ENCODE measurements at places on chromosomes 2 and 18.

- H3K4me1 ChIP-seq: peaks cover 5% of the 10 kb centered on the region
- H3K36me3 ChIP-seq: peaks cover 5% of the 10 kb centered on the region
- H3K27me3 ChIP-seq: peaks cover 13% of the 10 kb centered on the region
- H3K27ac ChIP-seq: peak overlapping the region; percentile 43
- DNase-seq: no peak
Observed at GRCh38 chr2:1055014-1055595, 104.5 kb downstream of the SNTG2 start.

DNA sequence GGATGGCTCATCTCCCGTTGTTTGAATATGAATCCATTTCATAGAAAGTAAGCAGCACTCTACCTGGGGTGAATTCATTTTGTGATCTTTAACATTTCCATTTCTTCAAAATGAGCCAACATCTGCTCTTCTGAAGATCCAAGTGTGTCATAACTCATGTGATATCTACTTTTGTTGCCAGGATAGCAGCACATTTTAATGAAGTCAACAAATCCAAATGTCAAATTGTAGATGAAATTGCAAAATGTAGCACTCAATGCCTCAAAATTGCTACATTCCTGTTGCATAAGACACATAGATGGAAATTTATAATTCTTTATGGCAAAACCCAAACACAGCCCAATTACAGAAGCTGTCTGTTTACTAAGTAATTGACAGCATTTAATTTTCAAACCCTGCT is 360.7 kb downstream of the TMX3 start:
- no peak overlapping the region for H3K4me3 ChIP-seq
- no peaks in the 10 kb centered on the region for H3K4me1 ChIP-seq
- DNase-seq: no peak
- H3K27ac ChIP-seq: no peak overlapping the region

GRCh38 chr2:240961910-240962299 is 36.5 kb upstream of the SNED1 start:
- no peak for DNase-seq
- peaks cover 1% of the 10 kb centered on the region for H3K27me3 ChIP-seq
- H3K4me3 ChIP-seq: no peak overlapping the region
- H3K4me1 ChIP-seq: peaks cover 4% of the 10 kb centered on the region
- no peaks in the 10 kb centered on the region for H3K36me3 ChIP-seq

- no peak for DNase-seq
- H3K36me3 ChIP-seq: peaks cover 2% of the 10 kb centered on the region
- no peak overlapping the region for H3K27ac ChIP-seq
- no peak overlapping the region for H3K4me3 ChIP-seq
Observed at GRCh38 chr2:573805-574392, 103.3 kb downstream of the TMEM18 start.

DNA sequence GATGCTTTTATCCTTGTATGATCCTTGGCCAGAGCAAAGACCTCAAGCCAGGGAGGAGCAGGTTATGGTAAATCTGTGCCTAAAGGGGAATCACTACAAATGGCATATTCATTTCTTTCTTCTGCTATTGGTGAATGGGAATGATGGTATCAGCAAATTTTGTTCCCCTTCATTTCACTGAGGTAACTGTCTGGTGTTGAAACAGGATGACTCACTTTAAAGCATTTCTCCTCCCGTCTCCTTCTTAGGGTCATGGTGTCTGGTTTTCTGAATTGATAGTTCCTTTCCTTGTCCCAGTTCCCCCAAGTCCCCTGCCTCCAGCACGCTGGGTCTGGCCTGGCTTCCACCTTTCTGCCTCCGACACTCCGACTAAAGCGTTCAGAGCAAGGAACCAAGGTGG is 109.2 kb downstream of the MREG start:
- DNase-seq: no peak
- no peaks in the 10 kb centered on the region for H3K36me3 ChIP-seq
- H3K4me1 ChIP-seq: peaks cover 6% of the 10 kb centered on the region
- H3K27ac ChIP-seq: no peak overlapping the region
- H3K4me3 ChIP-seq: no peak overlapping the region

GRCh38 chr2:211723398-211723797 is 815.2 kb downstream of the ERBB4 start:
- H3K36me3 ChIP-seq: no peaks in the 10 kb centered on the region
- H3K4me1 ChIP-seq: no peaks in the 10 kb centered on the region
- no peak for DNase-seq

DNA sequence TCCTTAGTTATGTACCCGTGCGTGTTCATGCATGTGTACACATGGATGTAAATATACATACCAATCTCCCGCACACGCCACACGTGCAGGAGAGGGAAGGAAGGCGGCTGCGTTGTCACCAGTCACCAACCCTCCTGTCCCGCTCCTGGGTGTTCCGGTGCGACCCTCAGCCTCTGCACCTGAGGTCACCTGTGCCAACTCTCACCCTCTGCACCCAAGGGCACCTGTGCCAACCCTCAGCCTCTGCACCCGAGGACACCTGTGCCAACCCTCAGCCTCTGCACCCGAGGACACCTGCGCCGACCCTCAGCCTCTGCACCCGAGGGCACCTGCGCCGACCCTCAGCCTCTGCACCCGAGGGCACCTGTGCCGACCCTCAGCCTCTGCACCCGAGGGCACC is 192.8 kb upstream of the SALL3 start:
- no peak for DNase-seq
- H3K4me3 ChIP-seq: no peak overlapping the region
- H3K4me1 ChIP-seq: no peaks in the 10 kb centered on the region
- H3K27me3 ChIP-seq: peaks cover 12% of the 10 kb centered on the region

GRCh38 chr2:112629224-112629623 is 16.5 kb upstream of the SLC20A1 start:
- no peaks in the 10 kb centered on the region for H3K27me3 ChIP-seq
- H3K4me3 ChIP-seq: no peak overlapping the region

GRCh38 chr2:190763901-190764514 is 115.1 kb downstream of the NAB1 start:
- no peaks in the 10 kb centered on the region for H3K36me3 ChIP-seq
- H3K4me3 ChIP-seq: no peak overlapping the region
- peaks cover 3% of the 10 kb centered on the region for H3K4me1 ChIP-seq
- peaks cover 12% of the 10 kb centered on the region for H3K27me3 ChIP-seq
- no peak overlapping the region for H3K27ac ChIP-seq

- H3K4me3 ChIP-seq: no peak overlapping the region
- no peaks in the 10 kb centered on the region for H3K36me3 ChIP-seq
- H3K27me3 ChIP-seq: peaks cover 80% of the 10 kb centered on the region
Observed at GRCh38 chr2:216681683-216682082, 13.7 kb downstream of the IGFBP5 start.

DNA sequence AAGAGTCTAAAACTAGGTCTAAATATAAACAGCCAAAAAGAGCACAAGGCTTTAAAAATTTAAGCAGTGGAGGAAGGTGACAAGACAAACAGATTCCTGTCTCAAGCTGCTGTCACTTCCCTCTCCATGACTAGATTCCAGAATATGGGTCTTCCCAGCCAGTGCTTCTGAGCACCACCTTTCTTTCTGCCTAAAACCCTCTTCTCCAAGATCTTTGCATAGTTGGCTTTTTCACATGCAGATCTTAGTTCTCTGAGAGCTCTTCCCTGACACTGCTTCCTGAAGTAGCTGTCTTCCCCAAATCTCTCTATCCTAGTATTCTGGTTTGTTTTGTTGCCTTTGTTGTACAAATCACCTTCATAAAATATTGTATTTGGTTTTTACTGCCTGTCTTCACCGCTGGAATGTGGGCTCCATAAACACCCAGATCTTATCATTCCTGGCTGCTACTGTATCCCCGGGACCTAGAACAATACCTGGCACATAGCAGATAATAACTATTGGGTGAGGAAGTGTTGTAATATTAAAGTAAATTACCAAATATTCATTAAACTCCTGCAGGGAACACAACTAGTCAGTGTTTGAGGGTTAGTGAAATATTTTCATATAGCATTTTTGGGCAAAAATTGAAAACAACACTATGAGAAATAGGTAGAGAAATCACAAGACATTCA is 150.2 kb downstream of the CCDC85A start:
- no peak overlapping the region for H3K27ac ChIP-seq
- no peaks in the 10 kb centered on the region for H3K4me1 ChIP-seq
- no peak overlapping the region for H3K4me3 ChIP-seq
- no peak for DNase-seq

- no peak for DNase-seq
- H3K4me3 ChIP-seq: peak overlapping the region; percentile 64
- H3K27ac ChIP-seq: peak overlapping the region; percentile 89
- no peaks in the 10 kb centered on the region for H3K27me3 ChIP-seq
Observed at GRCh38 chr2:15177103-15177502, 384.0 kb downstream of the NBAS start.

DNA sequence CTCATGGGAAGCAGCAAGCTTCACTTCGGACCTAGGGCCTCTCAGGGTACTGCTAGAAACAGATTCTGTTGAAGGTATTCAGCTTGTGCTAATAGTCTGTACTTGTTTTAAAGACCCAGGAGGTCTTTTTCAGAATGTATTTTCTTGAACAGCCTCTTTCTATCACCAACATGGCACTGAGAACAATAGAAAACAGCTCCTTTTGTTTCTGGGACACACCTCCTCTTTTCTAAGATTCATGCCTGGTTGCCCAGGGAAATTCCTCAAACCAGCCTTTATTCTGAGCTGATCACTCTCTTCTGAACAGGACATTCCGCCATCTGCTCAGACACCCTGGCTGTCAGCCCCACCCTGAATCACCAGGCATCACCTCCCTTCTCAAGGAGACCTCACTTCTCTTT is 389.6 kb downstream of the TGIF1 start:
- peaks cover 45% of the 10 kb centered on the region for H3K27me3 ChIP-seq
- H3K36me3 ChIP-seq: no peaks in the 10 kb centered on the region
- DNase-seq: no peak
- H3K4me3 ChIP-seq: no peak overlapping the region
- H3K27ac ChIP-seq: no peak overlapping the region
